Suppressor macrophage treated with lipopolysaccharide for 1 hour (primary cell): ENCODE measurements at places on chromosomes 7 and 10.

- peak; percentile 67 for DNase-seq
Measured at GRCh38 chr7:12635830-12636229, 51.6 kb upstream of the ARL4A start.

DNA sequence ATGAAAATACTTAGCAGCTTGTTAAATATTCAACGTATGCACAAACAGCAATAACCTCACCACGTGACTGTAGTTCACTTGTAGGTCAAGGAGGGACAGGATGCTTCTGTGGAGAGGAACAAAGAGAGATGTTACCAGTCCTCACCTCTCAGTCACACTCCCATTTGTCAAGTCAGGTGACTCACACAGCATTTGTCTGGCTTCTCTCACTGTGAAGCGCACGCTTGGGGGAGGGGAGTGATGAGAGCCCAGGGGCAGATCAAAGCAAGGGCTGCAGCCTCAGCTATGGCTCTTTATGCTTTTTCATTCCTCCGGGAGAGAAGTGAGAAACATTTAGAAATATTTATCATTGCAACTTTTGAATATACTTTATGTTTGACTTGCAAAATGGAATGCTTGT, 2.9 kb upstream of the RBM20 start:
- DNase-seq, result no peak

GRCh38 chr7:130387628-130388403, 7.5 kb downstream of the CPA1 start:
- no peak for DNase-seq

GRCh38 chr10:30510184-30510931, 76.4 kb downstream of the MAP3K8 start:
- peak; percentile 92 for DNase-seq

- DNase-seq, result no peak
Measured at GRCh38 chr7:16261654-16262053, 159.7 kb downstream of the CRPPA start.

DNA sequence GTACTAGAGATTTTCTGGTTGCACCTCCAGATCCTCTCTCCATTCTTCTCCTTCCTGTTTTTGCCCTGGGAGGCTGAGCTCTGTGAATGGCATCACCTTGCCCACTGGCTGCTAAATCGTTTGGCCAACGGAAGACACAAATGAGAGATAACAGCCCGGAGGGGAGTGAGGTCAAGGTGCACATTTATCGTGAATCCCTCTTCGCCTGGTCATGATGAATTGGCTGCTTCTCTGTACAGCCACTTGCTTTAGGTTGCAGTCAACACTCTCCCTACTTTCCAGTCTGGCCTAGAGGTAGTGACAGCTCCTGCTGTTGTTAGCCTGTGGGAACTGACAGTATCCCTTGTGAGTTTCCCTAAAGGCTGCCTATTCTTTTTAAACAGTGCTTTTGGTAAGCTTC, 85.4 kb upstream of the CHCHD3 start:
- DNase-seq, result no peak

- DNase-seq, result no peak
Measured at GRCh38 chr7:16579216-16579615, 52.6 kb downstream of the LRRC72 start.

GRCh38 chr7:98186452-98187137, 24.6 kb upstream of the BHLHA15 start:
- peak; percentile 71 for DNase-seq

DNA sequence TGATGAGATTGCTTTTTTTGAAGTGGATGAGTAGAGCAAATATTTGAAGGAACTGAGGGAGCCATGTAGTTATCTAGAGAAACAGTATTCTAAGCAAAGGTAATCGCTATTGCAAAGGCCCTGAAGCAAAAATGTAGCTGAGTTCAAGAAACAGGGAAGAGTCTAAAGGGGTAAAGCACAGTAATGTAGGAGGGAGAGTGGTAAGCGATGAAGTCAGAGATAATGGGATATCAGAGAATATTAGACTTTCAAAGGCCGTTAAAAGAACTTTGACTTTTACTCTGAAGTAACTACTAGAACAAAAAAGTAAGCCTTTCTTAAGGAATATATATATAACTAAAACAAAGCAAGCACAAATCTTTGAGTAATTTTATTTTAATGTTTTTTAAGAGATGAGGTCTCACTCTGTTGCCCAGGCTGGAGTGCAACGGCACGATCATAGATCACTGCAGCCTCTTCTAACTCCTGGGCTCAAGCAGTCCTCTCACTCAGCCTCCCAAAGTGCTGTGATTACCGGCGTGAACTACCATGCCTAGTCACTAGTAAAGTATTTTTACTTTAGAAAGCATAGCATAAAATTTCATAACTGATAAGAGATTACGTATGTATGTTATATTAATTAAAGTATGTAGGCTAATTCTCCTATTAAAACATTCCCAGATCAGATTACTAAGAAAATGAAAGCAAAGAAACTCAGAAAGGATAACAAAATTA, 61.7 kb upstream of the OIT3 start:
- no peak for DNase-seq

- DNase-seq, result no peak
Measured at GRCh38 chr7:33903791-33904680, 1.3 kb upstream of the BMPER start.

DNA sequence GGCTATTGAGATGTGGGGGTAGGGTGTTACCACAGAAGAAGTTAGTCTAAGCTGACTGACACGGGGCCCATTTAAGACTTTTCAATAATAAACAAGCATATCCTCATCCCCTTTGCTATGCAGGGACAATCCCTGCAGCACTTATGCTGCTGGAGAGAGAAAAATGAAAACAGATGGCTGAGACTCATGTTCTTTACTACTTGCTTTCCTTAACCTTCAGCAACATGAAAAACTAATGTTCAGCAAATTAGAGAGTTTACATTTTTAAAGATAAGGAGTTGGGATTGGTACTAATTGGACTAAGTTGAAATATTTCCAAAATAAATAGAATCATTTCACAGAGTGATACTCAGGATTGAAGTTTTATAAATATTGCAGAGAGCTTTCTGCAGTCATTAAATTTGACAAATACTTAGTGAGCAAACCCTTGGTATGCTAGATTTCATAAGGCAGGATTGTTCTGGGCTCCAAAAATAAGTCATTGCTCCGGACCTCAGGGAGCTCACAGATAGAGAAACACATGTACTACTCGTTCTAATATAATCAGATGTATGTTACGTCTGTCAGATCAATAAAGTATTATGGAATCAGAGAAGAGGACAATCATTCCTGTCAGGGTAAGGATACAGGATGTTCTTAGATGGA, 147.1 kb upstream of the LRRN3 start:
- DNase-seq, result no peak

DNA sequence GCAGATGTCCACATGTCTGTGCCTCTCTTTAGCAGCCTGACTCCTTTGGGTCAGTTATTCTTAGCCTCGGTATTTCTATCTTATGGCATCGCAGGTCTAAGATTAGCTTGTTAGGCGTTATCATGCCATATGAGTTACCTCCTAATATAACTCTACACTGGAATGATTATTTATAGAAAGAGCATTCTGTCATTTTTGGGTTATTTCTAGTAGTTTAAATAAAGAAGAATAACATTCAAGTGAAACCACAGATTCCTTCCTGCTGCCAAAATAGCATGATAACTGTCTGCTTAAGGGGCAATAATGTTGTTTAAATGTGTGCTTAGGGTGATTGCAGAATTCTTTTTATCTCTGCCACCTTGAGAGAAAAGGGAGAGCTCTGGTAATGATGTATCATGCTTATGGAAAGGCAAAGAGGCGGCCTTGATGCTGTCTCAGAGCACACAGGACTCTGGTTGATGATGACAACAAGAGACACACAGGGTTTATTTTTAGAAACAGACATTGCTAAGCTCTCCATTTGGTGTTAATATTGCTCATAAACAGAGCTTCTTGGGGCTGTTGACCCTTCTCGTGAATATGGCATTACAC, 10.4 kb downstream of the HDAC9 start:
- DNase-seq, result peak; percentile 65

GRCh38 chr10:4018054-4018511, 233.1 kb upstream of the KLF6 start:
- peak; percentile 83 for DNase-seq

DNA sequence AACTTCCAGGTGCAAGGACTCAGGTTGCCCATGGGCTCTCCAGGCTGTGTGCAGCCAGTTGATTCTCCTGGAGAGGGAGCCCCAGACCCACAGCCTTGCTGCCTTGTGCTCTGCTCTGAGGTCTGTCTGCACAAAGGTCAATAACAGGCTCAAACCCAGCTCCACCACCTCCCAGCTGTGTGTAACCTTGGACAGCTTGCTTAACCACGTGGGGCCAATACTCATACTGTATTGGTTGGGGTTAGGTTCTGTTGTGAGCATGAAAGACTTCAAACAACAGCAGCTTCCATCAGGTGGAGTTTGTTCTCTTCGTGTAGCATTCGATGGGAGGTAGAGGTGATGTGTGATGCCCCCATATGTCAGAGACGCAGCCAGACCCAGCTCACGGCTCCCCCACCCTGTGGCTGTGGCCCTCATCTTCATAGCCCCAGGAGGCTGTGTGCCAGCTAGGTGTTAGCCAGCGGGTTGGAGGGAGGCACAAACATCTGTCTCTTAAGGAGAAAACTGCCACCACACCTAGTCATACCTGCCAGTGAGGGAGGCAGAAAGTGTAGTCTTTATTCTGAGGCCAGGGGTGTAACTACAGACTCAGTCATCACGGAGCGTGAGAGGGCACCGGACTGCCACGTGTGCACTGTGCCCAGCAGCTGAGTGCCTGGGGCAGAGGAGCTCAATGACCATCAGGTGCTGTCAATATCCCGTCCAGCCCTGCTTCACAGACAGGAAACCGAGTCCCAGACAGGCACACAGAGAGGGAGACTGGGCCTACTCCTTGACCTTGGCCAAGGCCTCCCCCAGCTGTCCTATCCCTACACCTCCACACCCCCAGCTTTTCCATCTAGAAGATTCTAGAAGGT, 8.1 kb upstream of the POLD2 start:
- peak; percentile 5 for DNase-seq

DNA sequence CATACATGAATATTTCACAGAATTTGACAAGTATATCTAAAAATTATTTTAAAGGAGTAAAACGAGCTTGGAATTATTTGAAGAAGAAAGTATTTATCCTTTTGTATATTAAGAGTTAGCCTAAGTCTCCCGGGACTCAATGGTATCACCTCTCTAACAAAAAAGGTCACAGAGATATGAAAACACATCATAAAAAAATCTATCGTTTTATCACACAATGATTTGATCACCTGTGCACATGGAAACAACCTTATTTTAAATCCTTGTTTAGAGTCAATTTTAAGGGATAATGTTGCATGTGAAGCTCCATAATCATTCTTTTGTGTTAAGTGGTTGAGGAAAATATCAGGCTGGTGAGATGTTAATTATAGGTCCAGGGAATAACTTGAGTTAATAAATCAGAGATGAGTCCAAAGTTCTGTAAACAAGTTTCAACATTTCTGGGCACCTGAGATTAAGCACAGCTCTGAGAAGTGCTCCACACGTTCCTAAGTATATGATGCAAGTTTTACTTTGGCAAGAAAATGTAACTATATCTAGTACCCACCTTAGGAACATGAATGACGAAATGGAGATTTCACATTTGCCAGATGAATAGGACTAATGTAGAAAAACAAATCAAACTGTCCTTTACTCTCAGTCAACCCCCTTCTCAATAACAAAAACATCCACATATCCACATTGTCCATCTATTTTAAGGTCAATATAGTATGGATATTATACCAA, 148.5 kb upstream of the AKR1E2 start:
- no peak for DNase-seq

- DNase-seq, result no peak
Measured at GRCh38 chr10:107813451-107814162, 649.1 kb upstream of the SORCS1 start.

GRCh38 chr7:26090927-26091519, 61.0 kb upstream of the NFE2L3 start:
- DNase-seq, result peak; percentile 72

DNA sequence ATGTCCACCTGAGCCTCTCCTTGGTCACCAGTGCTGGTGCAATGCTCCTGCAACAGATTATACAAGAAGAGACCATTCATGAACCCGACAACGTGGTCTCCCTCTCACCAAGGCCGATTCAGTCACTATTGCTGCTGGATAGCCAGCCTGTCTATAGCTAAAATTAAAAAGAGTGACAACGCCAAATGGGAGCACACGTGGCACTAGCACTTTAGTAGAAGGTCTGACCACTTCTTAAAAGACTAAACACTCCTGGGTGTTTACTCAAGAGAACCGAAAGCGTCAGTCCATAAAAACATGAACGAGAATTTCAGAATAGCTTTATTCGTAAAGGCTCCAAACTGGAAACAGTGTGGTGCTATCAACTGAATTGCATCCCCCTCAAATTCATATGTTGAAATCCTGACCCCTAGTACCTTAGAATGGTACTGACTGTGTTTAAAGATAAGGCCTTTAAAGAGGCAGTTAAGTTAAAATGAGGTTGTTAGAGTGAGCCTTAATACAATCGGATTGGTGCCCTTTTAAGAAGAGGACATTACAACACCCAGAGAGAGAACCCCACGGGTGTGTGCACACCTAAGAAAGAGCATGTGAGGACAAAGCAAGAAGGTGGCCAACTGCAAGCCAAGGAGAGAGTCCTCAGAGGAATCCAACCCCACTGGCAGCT, 4.4 kb upstream of the GALNTL5 start:
- no peak for DNase-seq

DNA sequence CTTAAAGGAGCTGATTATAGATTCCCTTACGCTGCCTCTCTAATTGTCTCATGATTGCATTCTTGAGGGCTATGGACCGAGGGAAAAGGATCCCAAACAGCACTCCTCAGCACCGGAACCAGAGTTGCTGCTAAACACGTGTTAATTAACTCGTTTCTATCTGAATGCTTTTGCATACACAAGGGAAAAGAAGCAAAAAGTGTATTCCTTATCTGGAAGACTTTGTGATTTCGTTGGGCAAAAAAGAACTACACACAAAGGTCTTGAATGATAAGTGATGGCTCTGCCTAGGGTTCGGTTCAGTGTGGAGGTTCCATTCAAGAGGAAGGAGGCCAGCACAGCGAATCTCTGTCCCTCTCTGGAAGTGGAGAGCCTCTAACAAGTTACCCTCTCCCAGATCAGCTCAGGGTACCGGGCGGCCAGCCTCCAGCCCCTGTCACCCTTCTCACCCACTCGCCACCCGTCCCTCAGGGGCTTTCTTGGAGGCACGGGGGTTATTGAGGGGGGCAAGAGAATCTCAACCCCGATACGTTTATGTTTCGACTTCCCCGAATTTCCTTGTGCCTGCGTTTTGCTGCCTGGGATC, 515 bp upstream of the SLC4A2 start:
- DNase-seq, result peak; percentile 24

GRCh38 chr7:155586843-155587440, 40.6 kb upstream of the CNPY1 start:
- no peak for DNase-seq

DNA sequence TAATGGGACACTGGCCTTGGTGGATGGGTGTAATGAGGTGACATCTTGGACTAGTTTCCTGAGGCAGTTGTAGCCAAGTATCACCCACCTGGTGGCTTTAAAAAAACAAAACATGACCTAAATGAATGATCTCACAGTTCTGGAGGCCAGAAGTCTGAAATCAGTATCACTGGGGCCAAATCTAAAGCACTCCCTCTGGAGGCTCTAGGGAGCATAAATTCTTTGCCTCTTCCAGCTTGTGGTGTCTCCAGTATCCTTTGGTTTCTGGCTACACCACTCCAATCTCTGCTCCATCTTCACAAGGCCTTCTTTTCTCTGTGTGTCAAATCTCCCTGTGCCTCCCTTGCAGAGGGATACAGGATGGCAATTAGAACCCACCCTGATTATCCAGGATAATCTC, 342.9 kb downstream of the CALN1 start:
- no peak for DNase-seq
